ENCODE measurements at places on chromosomes 5 and 9.

DNA sequence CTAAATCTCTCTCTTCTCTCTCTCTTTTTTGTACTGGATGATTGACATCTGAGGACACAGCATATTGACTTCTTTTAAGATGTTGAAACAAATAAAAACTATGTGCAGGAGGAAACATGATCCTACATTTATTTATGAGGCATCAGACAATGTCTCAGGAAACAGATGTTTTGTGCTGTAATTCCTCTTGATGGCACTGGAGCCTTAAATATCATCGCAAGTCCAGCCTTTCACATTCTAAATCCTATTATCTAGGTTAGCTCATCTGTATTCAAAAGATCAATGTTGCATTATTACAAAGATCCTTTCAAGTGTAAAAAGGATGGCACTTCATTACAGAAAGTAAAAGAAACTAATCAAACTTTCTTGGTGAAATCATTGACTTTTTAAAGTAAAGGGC is 63.9 kb downstream of the MAT2B start:
- peak; percentile 43 for DNase-seq

DNA sequence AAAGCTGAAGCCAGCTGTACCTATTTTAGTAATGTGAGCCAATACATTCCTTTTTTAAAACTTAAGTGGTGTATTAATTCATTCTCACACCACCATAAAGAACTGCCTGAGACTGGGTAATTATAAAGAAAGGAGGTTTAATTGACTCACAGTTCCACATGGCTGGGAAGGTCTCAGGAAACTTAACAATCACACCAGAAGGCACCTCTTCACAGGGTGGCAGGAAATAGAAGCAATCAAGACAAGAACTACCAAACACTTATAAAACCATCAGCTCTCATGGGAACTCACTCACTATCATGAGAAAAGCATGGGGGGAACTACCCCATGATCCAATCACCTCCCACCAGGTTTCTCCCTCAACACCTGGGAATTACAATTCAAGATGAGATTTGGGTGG is 21.0 kb downstream of the ESM1 start:
- DNase-seq: no peak

DNA sequence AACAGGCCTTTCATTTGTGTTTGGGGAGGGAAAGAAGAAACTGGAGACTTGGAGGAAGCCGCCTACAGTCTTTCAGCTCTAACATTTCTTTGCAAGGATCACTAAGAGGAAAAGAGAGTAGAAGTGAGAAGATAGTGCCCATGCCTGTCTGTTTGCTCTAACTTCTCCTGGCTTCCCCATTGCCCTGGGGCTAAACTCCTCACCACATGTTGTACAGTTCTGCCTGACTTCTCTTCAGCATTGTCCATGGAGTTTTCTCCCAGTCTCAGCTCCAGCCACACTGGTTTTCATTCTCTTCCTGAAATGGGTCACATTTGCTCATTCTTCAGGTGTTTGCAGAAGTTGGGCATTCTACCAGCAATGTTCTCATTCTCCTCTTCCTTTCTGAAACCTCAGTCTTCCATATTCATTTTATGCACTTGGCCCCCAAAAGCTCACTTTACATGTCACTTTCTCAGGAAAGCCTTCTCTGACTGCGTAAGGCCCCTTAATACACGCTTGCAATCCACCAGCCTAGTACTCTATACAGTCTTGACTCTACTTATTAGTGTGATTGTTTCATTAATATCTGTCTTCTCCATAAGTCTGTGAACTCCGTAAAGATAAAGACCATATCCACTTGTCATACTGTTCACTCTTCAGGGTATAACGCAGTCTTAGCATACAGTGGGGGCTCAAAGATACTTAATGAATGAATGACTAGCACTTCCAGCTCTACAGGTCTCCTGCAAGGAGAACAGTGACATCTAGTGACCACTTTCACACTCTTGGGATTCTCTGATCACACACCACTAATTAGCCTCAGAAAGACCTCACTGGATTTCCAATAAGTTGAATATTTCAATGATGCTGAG is 40.2 kb upstream of the TRIM32 start:
- DNase-seq: peak; percentile 73

DNA sequence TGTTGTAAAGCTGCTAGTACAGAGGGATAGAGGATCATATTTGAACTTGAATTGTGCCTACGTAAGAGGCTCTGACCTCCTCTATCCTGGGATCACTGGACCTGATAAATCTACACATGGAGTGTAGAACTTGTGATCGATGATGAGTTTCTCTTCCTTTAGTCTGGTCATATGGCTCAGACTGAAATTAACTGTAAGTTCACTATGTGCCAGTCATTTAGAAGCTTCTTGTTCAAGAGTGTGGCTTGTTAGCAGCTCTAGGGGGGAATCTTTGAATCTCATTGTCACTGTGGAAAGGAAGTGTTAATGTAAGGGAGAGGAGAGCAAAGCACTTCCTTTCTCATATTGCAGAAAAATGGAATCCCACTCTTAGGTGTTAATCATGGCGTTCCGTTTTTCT is 12.1 kb downstream of the ZBTB34 start:
- no peak for DNase-seq

- no peak for DNase-seq
Observed at GRCh38 chr9:123426406-123426805, 70.4 kb downstream of the CRB2 start.

DNA sequence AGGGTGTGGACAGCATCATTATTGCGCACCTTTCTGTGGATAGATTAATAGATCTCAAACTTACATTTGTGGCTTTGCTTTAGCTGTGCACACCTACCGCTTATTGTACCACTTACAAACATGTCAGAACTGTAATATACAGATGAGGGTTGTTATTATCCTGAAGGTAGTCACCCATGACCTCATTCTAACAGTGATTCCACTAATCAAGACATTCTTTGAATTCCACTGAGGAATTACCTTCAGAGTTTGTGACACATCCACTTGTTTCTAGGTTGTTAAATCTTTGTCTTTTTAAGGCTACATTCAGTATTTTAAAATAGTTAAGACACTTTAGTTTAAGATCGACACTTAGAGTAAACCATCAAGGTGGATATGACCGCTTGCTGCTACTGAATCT is 7.8 kb downstream of the KCNV2 start:
- DNase-seq: no peak

DNA sequence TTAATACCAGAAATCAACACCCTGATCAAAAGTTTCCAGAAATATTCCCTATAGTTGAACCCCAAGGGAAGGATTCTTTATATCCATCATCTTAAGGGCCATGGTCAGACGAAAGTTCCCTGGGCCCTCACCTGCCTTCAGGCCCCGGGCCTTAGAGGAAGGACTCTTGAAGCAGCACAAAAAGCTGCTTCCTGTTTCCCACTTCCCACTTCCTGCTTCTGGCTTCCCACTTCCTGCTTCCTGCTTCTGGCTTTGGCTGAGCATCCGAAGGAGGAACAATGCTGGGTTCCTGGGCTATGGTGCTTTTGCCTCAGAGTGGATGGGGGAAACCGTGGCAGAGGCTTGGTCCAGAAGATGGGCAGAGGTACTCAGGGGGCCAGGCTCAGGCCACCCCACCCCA is 25.8 kb upstream of the DAP start:
- no peak for DNase-seq

DNA sequence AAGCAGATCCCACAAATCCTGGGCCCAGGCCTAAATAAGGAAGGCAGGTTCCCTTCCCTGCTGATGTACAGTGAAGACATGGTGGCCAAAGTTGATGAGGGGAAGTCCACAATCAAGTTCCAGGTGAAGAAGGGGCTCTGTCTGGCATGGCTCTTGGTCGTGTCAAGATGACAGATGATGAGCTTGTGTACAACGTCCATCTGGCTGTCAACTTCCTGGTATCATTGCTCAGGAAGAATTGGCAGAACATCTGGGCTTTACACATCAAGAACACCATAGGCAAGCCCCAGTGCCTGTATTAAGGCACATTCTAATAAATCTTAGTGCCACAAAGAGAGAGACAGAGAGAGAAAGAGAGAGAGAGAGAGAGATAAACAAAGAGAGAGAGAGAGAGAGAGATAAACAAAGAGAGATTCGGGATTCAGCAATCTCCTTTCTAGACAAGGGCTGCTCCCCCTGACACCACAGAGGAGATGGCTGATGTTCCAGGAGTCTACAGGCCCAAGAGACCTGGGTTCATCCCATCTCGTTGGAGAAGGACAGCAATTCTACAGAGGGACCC is 45.5 kb upstream of the HSPA9 start:
- DNase-seq: no peak

DNA sequence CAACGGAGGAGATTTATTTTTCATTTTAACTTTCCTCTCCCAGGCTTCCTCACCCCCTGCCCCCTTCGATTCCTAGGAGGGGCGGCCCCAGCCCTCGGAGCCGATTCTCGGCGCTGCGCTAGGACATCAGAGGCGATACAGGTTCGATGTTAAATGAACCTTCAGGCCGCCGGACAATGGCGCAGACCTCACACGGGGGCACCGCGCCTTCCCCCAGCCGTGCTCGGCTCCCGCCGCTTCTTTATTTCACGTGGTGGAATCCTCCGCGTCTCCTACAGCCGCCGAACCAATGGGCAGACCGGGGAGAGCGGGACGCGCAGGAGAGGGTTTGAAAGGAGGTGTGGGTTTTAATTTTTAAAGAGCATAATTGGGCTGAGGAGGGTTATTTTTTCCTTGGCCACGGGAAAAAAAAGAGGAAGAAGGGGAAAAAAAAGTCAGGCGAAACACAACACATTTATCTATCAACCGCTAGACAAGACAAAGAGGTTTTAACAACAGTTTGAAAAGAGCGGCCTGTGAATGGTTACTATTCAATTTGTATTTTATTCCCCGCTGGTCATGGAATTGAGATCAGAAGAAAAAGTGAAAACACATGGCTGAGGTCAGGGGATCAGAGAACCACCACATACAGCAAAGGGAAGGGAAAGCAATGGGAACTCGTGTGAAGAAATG is 126.8 kb downstream of the TMEM174 start:
- DNase-seq: peak; percentile 59
